ENCODE measurements at places on chromosomes 12 and 14. TPM values are rescaled to one million over a fixed set of nuclear protein-coding genes. Genes with fewer than 3 reads are reported as not detected.

The KRT6B gene
- not detected for total RNA-seq

The TEP1 gene
- total RNA-seq, result 23.2 TPM

The CARMIL3 gene
- under 0.01 TPM for total RNA-seq

The MARS1 gene
- 114 TPM for total RNA-seq

The EPS8 gene
- 34.3 TPM for total RNA-seq

The PTPRO gene
- total RNA-seq, result not detected

The CAPS2 gene
- 0.57 TPM for total RNA-seq

The OR4K15 gene
- not detected for total RNA-seq

The OR10A7 gene
- not detected for total RNA-seq

The KRT2 gene
- not detected for total RNA-seq

The DIO3 gene
- total RNA-seq, result not detected

The GPX2 gene
- not detected for total RNA-seq

The LGR5 gene
- not detected for total RNA-seq

The DLST gene
- total RNA-seq, result 68.3 TPM

The AMIGO2 gene
- 6.9 TPM for total RNA-seq

The APOF gene
- total RNA-seq, result not detected

The OR4K5 gene
- not detected for total RNA-seq

The PMCH gene
- 0.76 TPM for total RNA-seq

The MANSC4 gene
- total RNA-seq, result not detected

The TMEM120B gene
- total RNA-seq, result 9.2 TPM

The ATP2A2 gene
- total RNA-seq, result 156 TPM

The ZBTB42 gene
- 6.5 TPM for total RNA-seq

The RNU6-8 gene
- not detected for total RNA-seq

The KLRD1 gene
- under 0.01 TPM for total RNA-seq

The CDC42BPB gene
- total RNA-seq, result 169 TPM

The SYT1 gene
- total RNA-seq, result 2.9 TPM

The ITGA7 gene
- total RNA-seq, result 0.48 TPM

The MED6 gene
- 30.7 TPM for total RNA-seq

The EMP1 gene
- total RNA-seq, result 448 TPM

The OR4N5 gene
- total RNA-seq, result not detected

The CPSF2 gene
- total RNA-seq, result 46.4 TPM

The PPP1R1A gene
- not detected for total RNA-seq

The COX8C gene
- not detected for total RNA-seq

The PLD4 gene
- under 0.01 TPM for total RNA-seq

The TTC6 gene
- 0.19 TPM for total RNA-seq

The ANKRD33 gene
- 0.29 TPM for total RNA-seq
